CD14-positive monocyte (primary cell): ENCODE measurements at places on chromosomes 12 and 14. TPM values are rescaled to one million over a fixed set of nuclear protein-coding genes. Genes with fewer than 3 reads are reported as not detected.

GRCh38 chr12:3751151-3752095, 1.5 kb downstream of the CRACR2A start:
- DNase-seq, result no peak

GRCh38 chr14:76348898-76349297, 27.0 kb upstream of the ESRRB start:
- no peak for DNase-seq

GRCh38 chr12:14554281-14555007, 13.2 kb downstream of the PLBD1 start:
- peak; percentile 87 for DNase-seq

DNA sequence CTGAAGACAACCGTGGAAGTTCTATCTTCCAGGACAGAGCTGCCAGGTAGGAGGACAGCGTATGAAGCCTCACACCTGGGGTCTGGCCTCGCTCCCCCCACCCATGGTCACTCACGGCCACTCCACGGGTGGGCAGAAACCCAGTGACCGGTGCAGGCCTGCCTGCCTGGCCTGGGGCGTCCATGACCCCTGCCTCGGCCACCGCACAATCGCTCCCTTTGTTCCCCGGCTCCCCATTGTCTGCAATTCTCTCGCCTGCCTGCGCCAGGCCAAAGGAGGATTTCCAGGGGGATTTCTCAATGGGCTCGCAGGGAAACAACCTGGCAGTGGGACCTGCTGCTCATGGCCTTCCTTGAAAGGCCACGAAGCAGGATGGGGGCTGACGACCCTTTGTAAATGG, 22.6 kb downstream of the CCDC85C start:
- DNase-seq, result no peak

GRCh38 chr12:131077931-131078391, 124.3 kb downstream of the ADGRD1 start:
- DNase-seq, result no peak

DNA sequence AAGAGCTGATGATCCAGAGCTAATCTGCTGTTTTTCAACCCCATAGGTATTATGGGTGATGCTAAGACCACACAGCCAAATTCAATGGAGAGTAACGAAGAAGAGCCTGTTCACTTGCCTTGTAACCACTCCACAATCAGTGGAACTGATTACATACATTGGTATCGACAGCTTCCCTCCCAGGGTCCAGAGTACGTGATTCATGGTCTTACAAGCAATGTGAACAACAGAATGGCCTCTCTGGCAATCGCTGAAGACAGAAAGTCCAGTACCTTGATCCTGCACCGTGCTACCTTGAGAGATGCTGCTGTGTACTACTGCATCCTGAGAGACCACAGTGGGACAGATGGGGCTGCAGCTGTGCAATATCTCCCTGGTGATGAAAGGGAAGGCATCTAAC, 386.0 kb downstream of the DAD1 start:
- no peak for DNase-seq

DNA sequence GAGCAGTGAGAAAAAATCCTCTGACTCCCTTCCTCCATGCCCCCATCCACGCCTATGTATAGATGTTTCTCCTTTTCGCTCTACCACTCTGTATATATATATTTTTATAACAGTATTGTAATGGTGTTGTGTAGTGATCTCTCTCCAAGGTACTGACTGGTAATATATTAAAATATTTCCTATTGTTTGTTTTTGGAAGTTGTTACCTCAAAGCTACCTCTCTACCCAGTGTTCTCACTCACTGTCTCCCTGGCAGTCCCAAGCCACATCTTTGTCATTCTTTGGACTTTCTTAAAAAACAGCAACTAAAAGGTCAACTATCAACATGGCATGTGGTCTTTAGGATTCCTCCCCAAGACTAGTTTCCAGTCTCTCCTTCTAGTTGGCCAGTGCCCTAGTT, 15.7 kb upstream of the RMST start:
- DNase-seq, result no peak

- no peak for DNase-seq
These were observed 5.5 kb upstream of the GAS2L3 start for GRCh38 chr12:100567945-100568344.

DNA sequence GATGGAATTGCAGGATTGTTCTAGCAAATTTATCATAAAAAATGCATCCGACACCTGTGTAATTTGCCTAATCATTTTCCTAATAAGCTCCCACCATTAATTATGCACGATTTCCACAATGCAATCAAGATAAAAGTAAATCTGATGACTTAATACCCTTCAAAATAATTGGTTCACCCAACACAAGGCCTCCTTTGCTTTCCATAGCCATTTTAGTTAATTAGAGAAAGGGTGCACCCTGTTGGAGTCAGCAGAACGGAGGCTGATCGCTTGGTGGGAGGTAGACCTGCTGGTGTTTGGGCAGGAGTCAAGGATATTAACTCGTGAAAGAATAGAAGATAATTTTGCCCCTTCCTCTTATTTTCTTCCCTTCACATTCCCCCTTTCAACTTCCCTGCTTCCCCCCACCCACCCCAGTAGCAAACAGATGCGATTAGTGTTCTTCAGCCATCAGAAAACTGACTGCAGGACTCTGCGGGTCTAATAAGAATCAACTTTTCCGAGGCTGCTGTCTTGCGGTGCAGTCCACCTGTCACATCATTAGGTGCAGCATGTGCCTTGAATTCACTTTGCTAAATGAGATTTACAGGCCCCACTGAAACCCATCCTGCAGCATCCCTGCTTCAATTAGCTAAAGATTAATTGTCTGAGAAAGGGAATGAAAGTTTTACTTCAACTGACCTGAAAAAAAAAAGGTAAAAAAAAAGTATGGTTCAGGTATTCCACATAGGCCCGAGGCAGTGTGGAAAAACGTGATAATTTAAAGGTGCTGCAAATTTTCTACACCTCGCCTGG, 553.7 kb upstream of the LMO3 start:
- DNase-seq, result no peak

- no peak for DNase-seq
These were observed 268.1 kb downstream of the EGLN3 start for GRCh38 chr14:33682760-33683159.

DNA sequence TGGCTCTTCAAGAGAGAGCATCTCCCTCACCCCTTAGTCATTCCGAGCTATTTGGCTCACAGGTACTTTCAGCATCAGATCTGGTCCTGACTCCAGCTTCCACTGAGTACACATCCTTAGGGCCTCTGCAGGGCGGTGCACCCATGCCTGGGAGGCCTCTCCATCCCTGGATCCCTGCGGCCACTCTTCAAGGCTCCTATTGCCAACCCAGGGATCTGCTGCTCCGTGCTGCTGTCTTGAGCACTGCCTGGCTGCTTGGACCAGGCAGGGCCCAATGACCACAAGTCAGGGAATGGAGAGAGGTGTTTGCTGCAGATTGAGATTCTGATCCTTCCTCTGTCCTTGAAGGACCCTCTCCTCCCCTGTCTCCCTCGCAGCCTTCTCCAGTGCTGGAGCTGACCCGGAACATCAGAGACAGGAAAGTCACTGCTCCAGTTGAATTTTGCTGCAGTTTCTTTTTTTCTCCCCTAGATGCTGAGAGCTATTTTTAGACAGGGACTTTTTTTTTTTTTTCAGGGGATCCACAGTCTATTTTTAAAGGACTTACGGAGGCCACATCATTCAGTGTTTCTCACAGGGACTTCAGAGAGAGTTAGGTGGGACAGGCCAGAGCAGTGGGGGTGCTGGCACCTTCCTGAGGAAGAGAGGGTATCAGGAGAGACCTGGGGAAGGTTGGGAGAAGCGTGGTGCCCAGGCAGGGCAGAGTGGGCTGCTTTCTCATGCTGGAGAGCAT, 50.1 kb upstream of the KCNA1 start:
- DNase-seq, result no peak

- DNase-seq, result no peak
These were observed 32.4 kb downstream of the FOXN3 start for GRCh38 chr14:89384636-89385035.

DNA sequence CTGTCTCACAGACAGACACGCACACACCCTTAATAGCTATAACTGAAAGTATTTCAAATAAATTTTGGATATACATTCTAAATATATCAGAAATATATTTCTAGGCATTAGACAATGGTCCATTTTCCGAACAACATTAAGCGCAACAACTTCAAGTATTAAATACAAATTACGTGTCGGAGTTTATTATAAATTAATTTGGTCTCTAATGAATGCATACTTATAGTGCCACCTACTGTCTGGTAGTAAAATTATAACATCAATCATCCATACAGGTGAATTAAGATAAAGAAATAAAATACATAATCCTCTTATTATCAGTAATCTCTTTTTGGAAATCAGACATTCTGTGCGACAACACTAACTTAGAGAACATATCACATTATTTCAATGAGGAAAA, 27.2 kb upstream of the CMAS start:
- DNase-seq, result no peak

- no peak for DNase-seq
These were observed 34.3 kb upstream of the GAS2L3 start for GRCh38 chr12:100539202-100539601.

DNA sequence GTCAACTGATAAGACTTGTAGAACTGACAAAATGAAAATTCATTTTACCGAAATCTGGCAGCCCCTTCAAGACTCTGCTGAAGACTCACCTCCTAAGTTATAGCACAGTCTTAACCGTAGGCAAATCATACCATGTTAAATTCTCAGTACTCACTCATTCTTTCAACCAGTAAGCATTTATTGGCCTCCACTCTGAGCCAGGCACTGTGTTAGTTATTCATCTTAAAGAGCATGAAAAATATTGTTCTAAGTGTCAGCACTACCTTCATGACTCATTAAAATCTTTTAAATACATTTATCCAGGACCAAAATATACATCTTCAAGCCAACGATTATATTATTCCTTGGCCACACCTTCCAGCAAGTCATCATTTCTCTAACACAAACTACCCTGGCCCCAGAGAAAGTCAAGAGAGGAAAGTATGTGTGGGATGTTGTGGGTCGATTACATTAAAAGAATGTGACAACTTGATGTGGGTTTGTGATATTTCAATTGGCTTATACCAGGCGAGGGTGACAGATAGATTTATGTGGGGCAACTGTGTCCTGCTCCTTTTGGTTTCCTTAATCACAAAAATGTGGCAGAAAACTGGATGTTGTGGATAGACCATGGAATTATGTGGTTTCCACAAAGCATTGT, 55.0 kb downstream of the TMEM30B start:
- DNase-seq, result no peak

DNA sequence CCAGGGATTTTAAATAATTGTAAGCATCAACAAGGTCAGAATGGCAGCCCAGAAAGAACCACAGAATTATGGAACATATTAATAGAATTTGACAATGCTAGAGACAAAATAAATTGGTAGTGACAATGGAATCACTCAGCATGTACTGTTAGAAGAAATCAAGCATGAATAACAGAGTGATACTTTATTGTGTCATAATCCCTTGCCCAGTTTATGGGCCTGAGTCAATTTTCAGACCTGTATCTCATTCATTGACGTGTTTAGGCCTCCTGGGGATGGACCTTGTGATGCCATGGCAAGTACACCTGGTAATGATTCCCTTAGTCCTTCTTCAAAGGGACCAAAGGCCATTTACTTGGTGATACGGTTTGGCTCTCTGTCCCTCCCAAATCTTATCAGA, 12.8 kb upstream of the CCDC91 start:
- DNase-seq, result no peak

DNA sequence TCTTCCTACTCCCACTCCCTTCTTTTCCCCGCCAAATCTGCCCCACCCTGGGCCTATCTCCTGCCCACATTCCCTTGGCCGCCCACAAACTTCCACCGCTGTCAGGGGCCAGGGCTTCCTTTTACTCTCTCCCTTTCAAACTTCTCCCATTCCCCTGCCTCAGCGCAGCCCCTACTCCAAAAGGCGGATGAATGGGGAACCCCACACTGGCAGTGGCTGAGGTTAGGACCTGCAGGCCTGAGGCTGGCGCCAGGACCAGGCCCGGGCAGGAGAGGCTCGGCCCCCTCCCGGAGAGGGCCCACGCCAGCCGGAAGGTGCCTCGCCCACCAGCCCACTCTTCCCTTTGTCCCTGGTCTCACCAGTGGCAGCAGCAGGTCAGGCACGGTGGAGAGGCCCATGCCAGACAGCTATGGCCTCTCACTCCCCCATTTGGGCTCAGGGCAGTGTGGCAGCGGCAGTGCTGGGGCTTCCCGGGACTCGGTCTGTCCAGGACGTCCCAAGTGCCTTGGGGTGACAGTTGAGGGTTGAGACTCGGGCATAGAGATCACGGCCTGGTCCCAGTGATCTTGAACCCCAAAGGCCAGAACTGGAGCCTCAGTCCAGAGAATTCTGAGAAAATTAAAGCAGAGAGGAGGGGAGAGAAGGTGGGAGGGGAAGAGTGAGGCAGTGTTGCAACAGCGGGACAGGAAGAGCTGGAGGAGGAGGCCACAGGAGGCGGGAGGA, at the start of gene TNFRSF1A:
Gene TNFRSF1A, minus strand, starts transcription at position 660 of the 723 bp plus-strand sequence. Its CDS starts 262 bp downstream, at position 398.
- DNase-seq, result peak; percentile 69

GRCh38 chr12:68438601-68439000, 106.4 kb upstream of the MDM1 start:
- no peak for DNase-seq

DNA sequence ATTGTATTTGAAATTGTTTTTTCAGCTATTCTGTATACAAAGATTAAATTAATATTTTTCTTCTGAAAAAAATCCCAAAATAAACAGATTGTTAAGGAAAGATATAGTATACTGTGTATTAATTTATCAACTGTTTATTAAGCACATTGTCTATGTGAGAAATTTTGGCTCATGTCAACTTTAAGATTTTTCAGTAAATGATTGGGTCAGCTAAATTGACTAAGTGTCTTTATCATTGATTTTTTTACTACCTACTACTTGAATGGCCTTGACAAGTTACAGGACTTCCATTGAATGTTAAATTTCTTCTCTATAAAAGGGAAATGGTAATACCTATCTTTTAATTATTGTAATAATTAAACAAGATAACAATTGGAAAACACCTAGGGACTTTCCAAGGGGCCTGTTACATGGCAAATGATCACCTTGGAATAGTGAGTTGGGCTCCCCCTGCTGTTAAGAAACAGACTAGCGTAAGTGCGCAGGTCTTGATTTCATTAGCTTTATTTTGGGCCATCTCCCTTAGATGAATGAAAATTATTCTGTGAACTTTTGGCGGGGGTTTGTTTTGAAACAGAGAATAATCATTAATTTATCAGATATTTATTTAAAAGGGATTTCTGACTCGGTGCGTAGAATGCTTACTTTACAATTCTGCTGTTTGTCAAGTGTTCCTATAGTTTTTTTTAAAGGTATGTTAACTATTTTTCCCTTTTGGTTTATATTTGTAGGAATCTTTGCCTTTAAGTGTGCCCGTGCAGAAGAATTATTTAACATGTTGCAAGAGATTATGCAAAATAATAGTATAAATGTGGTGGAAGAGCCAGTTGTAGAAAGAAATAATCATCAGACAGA, 14.5 kb upstream of the CCT2 start:
- DNase-seq, result peak; percentile 55

- DNase-seq, result no peak
These were observed 649.0 kb downstream of the TMTC2 start for GRCh38 chr12:83335748-83336147.

The KRT81 gene
- polyA plus RNA-seq, result not detected in 2 replicates

The KCNMB4 gene
- 0.57 and 0.83 TPM in 2 replicates for polyA plus RNA-seq

The AICDA gene
- polyA plus RNA-seq, result 0.13 TPM in 1 of 2 replicates, not detected in the other

The KRT71 gene
- not detected in 2 replicates for polyA plus RNA-seq

The HIF1A gene
- 79.0 TPM for polyA plus RNA-seq

The IL22 gene
- not detected in 2 replicates for polyA plus RNA-seq

The C12orf56 gene
- not detected in 2 replicates for polyA plus RNA-seq

The KRT75 gene
- not detected for polyA plus RNA-seq

The STAT6 gene
- 132 TPM for polyA plus RNA-seq

The OVCH1 gene
- not detected for polyA plus RNA-seq

The IGF1 gene
- polyA plus RNA-seq, result not detected

The KCNK10 gene
- polyA plus RNA-seq, result not detected
